ENCODE measurements at places on chromosomes 6 and 20.

- DNase-seq = no peak
These were observed 72.4 kb upstream of the LAMP5 start for GRCh38 chr20:9441948-9442347.

DNA sequence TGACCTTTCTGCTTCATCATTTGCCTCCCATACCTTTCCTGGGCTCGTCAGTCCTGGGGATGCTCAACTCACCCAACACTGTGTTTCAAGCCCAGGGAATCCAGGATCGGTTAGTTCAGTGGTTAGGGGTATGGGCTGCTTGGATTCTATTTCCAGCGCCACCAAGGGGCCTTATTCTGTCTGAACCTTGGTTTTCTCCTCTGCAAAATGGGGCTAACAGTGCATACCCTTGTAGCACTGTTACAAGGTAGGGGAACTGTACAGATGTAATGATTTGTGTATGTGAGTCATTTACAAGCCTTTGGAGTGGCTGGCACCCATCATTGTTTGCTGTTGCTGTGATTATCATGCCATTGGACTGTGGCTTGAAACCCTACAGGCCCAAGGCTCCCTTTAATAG, 14.5 kb upstream of the CSNK2A1 start:
- DNase-seq = no peak

GRCh38 chr6:153117986-153118879, 12.8 kb downstream of the RGS17 start:
- DNase-seq = no peak

DNA sequence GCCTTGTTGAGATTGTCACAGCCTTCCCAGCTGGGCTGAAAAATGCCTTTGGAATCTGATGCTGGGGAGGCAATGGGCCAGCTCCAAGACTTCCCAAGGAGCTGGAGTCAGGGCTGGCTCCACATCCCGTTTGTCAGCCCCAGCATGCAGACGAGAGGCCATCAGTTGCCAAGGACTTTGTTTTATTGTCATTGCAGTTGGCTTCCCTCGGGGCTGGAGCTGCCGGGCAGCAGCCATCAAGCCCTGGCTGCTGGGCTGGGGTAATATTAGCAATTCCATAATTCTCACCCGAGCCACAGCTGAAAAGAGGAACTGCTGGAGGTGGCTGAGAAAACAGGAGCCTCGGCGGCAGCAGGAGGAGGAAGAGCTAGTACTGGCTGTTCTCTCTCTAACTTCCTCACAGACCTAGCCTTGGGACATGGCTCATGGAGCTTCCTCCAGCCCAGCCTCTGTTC, 182.5 kb downstream of the CDC5L start:
- peak; percentile 42 for DNase-seq

- DNase-seq = no peak
These were observed 41.9 kb upstream of the RBM24 start for GRCh38 chr6:17239260-17239659.

DNA sequence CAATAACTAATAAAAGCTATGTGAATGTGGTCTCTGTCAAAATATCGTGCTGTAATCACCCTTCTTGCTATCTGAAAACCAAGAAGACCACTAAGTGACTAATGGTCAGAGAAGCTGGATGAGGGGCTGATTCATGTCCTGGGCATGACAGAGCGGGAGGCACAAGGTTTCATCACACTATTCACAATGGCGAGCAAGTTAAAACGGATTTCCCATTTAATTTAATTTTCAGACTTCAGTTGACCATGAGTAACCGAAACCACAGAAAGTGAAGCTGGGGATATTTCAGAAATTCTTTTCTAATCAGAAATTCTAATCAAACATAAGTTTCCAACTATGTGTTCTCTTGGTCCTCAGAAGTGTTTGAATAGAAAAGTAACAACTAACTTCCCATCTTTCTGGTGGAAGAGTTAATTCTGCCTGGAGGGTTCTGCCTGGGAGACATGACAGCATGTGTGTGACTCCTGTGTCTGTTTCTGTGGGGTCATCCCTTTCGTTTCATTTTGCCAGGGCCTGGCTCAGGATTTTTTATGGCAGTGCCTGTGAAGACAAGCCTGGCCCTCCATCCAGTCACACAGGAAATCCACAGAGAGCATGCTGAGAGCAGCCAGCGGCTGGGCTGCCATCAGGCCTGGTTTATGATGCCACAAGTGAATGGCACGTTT, 98.9 kb downstream of the FAM120B start:
- no peak for DNase-seq

- DNase-seq = no peak
These were observed 47.5 kb downstream of the TNFRSF21 start for GRCh38 chr6:47262231-47262630.

GRCh38 chr20:8587251-8587650, 455.2 kb downstream of the PLCB1 start:
- no peak for DNase-seq

GRCh38 chr6:22409486-22409885, 112.7 kb upstream of the PRL start:
- no peak for DNase-seq

GRCh38 chr20:56733967-56734366, 104.9 kb downstream of the TFAP2C start:
- no peak for DNase-seq

DNA sequence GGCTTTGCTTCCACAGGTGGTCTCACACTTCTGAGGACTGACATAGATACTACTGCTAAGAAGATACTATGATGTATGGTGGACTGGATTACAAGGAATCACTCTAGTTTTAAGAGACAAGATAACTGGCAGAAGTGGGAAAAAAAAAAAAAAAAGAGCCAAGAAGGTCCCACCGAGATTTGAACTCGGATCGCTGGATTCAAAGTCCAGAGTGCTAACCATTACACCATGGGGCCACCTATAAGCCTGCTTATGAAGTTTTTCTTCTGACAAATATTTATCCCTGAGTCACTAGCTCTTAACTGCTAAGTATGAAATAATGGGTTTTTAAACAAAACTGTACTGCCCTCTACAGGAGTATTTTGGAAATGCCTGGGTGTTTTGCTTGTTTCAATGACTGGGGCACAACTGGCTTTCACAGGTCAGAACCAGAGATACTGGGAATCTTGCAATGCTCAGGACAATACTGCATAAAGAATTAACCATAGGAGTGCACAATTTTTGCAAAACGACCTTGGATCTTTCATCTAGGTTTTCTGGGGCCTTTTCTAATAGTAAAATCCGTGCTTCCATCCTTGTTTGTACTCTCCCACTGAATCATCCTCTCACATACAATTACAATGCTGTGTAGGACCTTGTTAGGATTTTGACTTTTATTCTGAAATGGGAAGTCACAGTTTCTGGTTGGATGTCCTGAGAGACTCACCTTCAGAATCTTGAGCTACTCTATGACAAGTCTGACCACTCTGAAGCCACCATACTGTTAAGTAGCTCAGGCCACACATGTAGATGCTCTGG, 116.3 kb downstream of the OR2B2 start:
- no peak for DNase-seq

DNA sequence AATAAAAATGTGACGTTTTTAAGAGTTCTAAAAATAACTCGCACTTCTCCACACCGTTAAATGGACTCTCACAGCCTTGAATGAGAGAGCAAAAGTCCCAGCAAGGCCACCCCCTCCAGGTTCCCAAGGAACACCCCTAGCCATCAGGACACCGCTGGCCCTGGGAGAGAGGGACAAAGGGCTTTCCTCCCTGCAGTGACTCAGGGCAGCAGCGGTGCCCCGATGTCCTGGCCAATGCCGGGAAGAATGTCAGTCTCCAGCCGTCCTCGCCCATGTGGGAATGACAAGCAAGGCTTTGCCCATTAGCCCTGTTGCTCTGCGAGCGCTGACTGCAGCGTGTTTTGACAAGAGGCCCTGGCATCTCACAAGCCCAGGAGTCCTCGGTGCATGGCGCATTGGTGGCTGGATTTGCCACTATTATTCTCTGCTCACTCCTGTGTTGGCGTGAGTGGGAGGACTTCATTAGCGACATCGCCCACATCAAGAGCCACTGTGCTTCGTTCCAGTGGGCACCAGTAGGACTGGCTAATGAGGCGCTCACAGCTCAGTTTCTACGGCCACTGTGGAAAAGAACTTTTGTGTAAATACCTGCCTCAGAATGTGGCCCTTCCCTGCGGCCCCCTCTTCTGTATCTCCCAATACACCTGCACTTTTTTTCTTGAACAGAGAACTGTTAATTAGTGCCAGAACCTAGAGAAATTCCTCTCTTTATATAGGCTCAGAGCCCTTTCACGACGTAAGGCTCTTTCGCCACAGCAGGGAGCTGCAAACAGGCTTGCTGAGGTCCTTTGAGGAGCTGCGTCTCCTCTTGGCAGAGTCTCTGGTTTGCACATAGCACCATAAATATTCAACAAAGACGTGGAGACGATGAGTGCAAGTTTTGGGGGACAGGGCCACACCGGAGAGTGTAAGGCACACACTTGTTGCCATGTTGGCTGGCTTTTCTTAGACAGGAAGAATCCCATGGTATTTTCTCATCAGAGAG, 336.6 kb downstream of the TAF4 start:
- no peak for DNase-seq

- DNase-seq = no peak
These were observed 153.0 kb upstream of the PTPN1 start for GRCh38 chr20:50356962-50357782.

DNA sequence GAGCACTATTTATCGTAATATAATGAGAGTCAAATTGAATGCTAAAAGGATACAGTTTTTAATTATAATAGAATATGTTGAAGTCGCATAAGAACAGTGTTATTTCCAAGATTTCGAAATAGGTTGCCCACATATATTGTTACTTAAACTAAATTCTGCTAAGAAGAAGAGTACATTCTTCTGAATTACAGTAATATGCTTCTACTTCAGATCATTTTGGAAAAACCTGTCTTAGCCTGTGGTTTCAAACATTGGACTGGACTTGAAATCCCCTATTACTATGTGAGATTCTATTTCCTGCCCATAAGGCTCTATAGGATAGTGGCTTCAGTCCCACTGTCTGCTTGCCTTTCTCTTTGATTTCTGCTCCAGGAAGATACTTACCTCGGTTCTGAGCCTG, 137.2 kb downstream of the B3GAT2 start:
- DNase-seq = no peak

- DNase-seq = no peak
These were observed 15.6 kb downstream of the PPP1R10 start for GRCh38 chr6:30601436-30601814.

GRCh38 chr6:45746046-45746445, 269.6 kb downstream of the CLIC5 start:
- no peak for DNase-seq

- DNase-seq = no peak
These were observed 29.7 kb downstream of the DOP1A start for GRCh38 chr6:83097204-83097603.

DNA sequence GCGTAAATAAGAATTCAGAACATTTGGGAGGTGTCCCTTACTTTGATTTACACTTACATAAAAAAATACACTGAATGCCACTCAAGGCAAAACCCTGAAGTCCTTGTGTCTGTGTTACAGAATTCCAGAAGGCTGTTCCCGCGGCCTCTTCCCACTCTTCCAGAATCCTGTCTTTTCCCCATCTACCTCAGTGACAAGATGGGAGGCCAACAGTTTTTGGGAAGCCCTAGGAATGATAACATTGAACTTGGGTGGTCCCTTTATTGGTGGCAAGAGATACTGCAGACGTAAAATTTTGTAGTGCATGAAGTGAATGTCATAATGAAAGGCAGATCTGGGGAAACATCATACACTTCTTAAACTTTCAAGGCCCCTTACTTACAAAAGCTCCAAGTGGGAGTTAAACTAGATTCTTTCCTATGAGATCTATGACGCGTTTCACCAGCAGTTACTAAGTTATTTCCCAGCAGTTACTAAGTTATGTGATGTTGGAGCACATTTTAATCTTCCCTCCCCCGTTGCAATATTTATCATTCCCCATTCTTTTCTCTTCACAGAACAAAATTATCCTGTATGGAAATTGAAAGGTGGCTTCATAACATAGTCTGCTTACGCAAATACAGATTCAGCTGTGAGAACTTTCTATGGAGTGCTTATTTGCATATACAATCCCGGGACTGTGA, 79.5 kb downstream of the BCAS1 start:
- DNase-seq = no peak

DNA sequence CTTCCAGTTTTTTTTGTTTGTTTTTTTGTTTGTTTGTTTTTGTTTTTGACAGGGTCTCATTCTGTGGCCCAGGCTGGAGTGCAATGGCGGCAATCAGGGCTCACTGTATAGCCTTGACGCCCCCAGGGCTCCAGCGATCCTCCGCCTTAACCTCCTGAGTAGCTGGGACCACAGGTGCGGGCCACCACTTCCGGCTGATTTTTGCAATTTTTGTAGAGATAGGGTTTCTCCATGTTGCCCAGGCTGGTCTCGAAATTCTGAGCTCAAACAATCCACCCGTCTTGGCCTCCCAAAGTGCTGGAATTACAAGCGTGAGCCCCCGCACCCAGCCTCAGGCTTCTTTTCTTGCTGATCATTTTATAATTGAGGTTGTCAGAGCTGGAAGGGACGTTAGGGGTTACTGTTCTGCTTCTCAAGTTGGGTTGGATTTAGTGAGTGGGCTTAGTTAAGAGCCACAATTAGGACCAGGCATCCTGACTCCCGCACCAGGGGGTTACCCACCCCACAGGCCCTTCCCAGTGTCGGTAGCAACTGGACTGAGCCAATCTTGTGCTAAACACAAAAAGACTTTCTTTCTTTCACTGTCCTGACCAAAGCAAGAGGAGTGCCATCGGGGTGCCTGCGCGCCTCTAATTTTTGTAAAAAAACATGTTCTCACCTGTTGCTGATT, 13.1 kb upstream of the ZSCAN9 start:
- no peak for DNase-seq

GRCh38 chr20:11582060-11582459, 335.6 kb upstream of the BTBD3 start:
- no peak for DNase-seq

Data from mucosa of descending colon (tissue), 3 donors.